ENCODE measurements at places on chromosomes 5 and 9.

DNA sequence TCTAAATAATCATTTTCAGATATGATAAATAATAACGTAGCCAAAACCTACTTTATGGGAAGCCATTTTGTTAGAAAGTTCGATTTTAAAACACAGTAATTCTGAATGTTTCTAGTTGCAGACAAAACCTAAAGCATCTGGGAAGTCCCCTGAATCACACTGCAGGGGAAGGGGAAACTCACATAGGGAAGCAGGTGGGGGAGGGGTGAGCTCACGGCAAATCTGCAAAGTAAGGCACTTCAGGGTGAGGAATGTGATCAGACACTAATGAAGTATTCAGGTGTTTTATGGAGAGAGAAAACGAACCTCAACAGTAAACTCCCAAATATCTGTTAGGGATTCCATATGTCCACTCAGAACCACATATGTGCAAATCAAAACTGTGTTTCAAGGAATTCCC lies 70.7 kb downstream of the EPB41L4A start:
- DNase-seq: no peak

GRCh38 chr5:78574731-78575161 lies 73.8 kb downstream of the LHFPL2 start:
- no peak for DNase-seq

DNA sequence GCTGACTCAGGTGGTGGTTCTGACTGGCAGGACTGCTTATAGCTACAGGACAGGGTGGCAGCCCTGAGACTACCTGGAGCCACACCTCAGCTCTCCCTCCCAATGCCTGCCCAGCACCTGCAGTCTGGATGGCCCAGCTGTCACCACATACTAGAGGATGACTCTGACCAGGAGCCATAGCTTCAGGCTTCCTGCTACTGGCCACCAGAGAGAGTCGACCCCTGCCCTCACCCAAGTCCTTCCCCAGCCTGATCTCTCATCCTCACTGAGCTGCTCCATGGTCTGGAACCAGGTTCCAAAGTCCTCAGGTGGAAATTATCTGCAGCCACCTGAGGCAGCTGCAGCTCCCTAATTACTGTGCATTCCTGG lies 25.6 kb upstream of the TDRD7 start:
- DNase-seq: no peak

GRCh38 chr9:76444322-76444929 lies 14.6 kb upstream of the GCNT1 start:
- no peak for DNase-seq

Data from astrocyte of the cerebellum (primary cell).